Activated CD4-positive, alpha-beta T cell treated with anti-CD3 and anti-CD28 coated beads for 36 hours (primary cell): ENCODE measurements at places on chromosomes 2 and 18. TPM values are rescaled to one million over a fixed set of nuclear protein-coding genes. Genes with fewer than 3 reads are reported as not detected.

DNA sequence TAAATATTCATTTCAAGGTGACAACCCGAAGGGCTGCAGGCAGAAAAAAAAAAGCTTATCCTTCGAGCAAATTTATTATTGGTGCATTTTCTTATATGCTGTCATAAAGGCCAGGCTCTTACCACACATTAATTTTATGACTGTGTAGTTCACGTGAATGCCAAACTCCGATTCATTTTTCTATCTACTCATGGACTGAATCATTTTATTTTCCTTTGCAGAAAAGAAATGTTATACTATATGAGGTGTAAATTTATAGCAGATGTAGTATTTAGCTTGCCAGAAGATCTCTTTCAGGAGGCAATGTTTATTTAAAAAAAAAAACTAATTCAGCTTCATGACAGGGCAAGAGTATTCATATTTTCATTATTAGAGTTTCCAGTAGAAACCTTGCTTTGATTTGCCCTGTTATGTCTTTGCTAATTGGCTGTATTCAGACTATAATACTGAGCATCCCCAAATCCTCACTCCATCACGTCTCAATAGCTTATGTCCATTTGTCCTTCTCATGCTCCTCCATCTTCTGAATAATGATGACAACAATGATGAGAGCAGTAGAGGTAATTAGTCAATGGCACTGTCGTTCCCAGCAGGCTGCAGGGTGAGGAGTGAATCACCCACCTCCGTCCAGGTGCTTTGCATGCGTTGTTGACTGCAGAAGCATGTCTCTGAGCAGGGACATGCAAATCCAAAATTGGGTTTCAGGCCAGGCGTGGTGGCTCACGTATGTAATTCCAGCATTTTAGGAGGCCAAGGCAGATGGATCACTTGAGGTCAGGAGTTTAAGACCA lies 101.1 kb upstream of the RAB12 start:
- DNase-seq = no peak

- DNase-seq = no peak
Measured at GRCh38 chr2:215410932-215411285, 25.0 kb downstream of the FN1 start.

Gene ERFE
- total RNA-seq = 0.07 TPM

DNA sequence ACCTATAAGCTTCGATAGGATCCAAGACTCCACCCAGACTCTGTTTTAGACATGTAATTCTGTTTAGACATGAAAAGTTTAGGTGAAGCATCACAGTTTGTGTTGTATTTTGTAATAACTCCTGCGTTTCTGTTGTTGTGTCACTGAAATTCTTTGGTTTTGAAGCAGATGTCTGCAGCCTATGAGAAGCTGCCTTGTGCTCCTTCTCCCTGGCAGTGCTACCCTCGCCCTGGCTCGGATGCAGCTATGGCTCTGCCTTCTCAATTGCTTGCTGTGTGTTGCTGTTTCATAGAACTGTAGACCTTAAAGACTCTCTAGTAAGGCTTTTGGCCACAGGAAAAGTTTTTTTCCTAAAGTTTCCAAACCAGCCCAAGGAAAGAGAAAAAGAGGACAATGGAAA lies 40.2 kb upstream of the ZNF638 start:
- no peak for DNase-seq
